ENCODE measurements at places on chromosomes 2 and 18.

- no peak for DNase-seq
Observed at GRCh38 chr2:195049372-195050031, 607.5 kb upstream of the SLC39A10 start.

DNA sequence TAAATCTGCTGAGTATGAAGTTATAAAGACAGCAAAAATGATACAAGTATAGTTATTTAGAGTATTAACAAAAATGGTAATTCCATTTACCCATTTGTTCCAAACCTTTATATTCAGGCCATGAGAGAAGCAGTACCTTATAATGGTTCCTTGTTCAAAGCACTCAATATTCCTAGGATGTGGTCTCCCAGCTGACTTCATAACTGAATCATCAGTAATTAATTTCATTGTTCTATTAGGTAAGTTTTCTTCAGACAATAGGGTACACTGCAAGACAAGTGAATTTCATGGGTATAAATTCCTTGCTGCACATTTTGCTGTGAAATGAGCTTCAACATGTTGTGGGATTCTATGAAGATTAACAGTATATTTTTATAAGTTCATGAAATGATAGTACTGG lies 550.8 kb upstream of the ZEB2 start:
- DNase-seq: no peak

GRCh38 chr18:55585920-55586561 lies 2.0 kb downstream of the TCF4 start:
- peak; percentile 51 for DNase-seq

GRCh38 chr2:238321467-238321866 lies 1.1 kb downstream of the TRAF3IP1 start:
- DNase-seq: no peak

DNA sequence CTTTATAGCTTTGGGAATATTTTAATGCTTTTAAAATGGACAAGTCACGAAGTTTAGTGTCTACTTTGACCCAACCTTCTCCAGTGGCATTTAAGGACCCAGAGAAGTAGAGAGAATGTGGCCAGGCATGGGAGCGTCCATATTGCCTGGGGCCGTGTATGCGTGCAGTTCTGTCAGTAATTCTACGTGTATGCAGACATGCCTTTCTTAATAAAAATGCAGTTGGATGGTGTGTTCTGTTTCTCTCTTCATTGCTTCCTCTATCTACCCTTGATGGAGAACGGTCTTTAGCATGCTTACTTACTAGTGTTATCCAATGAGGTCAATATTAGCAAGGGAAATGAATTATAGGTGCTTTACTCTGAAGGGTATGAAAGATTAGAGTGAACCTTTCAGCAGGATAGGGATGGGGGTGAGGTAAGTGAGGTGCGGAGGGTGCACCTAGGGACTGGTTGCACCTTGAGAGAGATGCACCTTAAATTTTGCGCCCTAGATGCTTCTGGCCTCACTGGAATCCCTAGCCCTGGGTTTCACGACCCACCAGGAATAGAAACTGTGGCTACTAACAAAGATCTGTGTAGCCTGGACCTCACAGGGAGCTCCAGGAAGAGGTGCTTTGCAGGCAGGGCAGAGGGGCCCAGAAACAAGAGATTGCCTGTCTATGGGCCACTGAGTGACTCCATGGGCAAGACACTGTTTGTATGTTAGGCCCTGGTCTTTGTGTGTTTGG lies 194.3 kb downstream of the MYCN start:
- no peak for DNase-seq

- DNase-seq: peak; percentile 11
Observed at GRCh38 chr2:36620321-36620720, 22.4 kb upstream of the FEZ2 start.

DNA sequence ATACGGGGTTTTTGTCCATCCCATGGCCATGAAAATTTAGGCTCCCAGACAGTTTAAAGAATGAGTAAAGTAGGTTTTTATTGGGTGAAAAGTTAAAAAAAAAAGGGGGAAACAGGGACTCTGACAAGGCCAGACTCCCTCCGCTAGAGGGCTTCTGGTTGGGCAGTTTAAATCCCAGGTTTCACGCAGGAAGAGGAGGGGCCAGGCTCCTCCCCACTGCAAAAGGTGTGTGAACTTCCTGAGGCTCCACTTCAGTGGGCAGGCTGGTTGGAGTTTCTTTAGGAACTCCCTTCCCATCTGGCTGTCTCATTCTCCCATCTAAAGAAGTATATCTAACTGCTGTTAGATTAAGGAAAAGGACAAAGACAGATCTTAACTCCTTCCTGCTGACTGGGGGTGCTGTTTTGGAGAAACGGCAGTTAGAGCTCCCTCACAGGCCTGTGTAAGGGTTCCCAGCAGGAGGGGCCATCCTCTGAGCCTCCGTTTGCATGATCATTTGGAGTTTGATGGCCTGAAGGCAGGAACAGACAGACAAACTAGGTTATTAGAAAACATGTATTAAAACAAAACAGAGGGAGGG lies 1160.7 kb downstream of the CNTNAP5 start:
- DNase-seq: no peak

GRCh38 chr2:30252723-30253701 lies 21.7 kb downstream of the LBH start:
- DNase-seq: peak; percentile 89

DNA sequence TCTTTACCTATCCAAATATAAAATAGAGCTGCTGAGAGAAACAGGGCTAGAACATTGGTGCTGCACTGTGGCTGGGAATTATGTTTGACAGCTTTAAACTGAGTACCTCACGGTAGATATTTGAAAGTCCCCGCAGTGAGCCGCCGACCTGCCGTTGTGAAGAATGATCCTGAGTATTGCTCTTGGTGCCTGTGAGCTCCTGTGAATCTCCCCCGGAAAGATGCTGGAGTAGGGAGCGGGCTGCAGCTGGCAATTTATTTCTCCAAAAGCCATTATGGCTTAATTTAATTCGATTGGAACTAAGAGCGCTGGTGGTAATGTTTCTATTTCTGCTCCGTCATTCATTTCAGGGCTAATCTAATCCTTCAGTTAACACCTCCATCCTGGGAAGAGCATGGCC lies 129.4 kb upstream of the TPO start:
- no peak for DNase-seq

DNA sequence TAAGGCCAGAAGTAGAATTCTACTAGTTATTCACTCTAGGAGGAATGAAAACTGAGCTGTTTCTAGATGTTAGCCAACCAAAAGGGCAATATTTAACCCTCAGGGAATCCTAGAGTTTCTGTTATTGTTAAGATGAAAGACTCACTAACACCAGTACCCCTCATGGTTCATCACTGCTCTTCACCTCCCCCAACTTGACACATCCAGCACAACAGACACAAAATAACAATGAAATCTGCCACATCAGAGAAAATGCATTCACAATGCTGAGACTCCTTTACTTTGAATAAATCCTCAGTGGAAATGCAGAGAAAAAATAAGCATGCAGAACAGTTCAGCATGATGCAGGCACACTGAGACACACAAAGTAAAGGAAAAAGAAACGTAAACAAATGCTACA lies 111.3 kb downstream of the RIF1 start:
- DNase-seq: no peak

DNA sequence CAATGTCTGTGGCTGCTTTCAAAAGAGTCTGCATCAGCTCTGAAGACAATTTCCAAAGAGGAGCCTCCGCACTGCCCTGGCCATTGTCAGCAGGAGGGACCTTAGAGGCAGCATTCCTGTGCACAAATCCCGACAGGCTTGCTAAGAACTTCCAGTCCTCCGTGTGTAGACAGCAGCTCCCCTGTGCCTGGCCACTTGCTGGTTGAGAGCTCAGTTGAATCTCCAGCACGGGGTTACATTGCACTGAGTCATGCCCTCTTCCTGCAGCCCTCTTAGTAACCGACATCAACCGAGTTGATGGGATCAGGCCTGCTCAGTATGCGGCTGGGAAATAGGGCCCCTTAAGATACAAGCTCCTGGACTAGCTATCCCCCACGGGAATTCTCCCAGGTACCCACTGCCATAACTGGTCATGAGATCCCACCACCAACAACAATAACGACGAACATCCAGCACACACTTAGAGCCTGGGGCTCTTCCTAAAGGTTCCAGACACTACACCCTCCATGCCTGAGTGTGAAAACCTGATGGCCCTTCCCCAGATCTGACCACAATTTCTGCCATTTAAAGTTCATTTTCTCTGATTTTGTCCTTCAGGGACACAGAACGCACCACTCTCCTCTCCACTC lies 12.0 kb downstream of the ATP6V1B1 start:
- DNase-seq: peak; percentile 74

GRCh38 chr2:58073751-58074150 lies 27.1 kb downstream of the VRK2 start:
- DNase-seq: no peak

DNA sequence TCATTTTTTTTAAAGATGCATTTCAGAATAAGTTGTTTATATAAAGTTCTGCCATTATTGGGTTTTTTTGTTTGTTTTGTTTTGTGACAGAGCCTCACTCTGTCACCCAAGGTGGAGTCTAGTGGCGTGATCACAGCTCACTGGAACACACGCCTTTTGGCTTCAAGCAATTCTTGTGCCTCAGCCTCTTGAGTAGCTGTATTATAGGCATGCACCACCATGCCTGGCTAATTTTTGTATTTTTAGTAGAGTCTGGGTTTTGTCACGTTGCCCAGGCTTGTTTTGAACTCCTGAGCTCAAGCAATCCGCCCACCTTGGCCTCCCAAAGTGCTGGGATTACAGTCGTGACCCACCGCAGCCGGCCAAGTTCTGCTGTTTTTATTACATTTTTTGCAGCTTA lies 72.3 kb downstream of the R3HDM1 start:
- no peak for DNase-seq

GRCh38 chr2:55003706-55004639 lies 46.3 kb downstream of the RTN4 start:
- no peak for DNase-seq

GRCh38 chr2:71811157-71811556 lies 336.5 kb downstream of the CYP26B1 start:
- no peak for DNase-seq

DNA sequence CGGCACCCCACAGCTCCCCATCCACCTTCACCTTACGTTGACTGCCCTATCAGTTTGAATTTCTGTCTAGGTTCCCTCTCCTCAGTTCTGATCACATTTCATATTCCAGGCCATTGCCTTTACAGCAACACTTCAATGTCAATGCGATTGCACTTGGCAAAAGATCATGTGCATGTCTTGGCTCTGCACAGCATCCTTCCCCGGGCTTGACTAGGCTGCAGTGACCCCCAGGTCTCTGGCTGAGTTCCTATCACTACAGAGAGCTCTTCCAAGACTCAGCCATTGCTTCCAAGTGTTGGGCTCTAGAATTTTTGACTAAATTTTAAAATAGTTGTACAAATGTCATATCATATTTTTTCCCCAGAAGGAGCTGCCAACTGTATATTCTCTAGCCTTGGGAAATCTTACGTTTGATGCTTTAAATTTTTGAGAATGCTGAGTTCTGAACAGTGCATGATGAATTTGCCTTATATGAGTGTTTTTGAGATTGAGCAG lies 103.8 kb upstream of the NEDD4L start:
- no peak for DNase-seq

DNA sequence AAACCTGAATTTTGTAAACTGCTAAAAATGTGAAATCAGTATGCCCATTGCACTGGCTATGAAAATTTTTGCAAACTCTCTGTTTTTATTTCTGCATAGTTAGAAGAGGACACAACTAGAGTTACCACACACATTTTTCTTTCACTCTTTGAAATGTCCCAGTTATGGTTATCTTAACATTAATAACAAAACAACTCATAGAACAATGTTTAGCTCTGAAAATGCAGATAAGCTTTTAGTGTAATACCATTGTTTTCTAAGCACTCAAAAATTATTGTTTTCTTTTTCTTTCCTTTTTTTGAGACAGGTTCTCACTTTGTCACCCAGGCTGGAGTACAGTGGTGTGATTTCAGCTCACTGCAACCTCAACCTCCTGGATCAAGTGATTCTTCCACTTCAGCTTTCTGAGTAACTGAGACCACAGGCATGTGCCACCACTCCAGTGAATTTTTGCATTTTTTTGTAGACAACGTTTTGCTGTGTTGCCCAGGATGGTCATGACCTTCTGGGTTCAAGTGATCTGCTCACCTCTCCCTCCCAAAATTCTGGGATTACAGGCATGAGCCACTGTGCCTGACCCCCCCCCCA lies 1204.5 kb upstream of the ZEB2 start:
- peak; percentile 29 for DNase-seq

DNA sequence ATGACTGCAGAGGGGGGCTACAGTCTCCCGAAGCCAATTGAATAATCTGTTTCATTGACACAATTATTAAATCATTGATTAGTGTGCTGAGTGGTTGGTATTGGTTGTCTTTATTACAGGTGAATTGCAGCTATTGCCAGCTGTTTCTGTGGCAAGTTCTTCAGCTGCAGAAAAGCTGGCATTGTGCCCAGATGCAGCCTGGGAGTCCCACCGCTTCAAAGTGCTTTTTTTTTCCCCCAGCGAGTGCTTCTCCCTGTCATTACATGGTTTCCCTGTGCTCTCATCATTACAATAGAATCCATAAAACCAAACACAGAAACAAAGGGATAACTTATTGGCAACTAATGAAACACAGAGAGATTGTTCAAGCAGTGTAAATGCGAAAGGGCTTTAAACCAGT lies 164.7 kb downstream of the GRB14 start:
- DNase-seq: no peak

GRCh38 chr18:78309924-78310323 lies 669.7 kb upstream of the SALL3 start:
- DNase-seq: no peak

DNA sequence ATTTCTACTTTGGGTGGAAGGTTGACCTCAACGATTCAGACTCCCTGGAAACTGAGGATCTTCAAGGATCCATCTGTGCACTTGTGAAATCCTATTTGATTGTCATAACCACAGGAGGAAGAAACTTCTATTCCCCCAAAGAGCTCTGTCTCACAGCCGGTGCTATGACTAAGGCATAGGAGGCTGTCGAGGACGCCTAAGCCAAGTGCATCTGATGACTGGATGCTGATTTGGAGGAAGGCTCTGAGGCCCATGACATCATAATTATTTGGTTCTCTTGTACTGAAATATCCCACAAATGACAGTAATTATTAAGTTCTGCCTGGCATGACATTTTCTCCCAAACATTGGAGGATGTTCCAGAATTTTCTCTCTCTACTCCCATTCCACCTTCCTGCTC lies 13.8 kb upstream of the KCNF1 start:
- DNase-seq: peak; percentile 44

GRCh38 chr2:61694312-61695274 lies 156.4 kb upstream of the XPO1 start:
- DNase-seq: peak; percentile 91

GRCh38 chr2:34204560-34204959 lies 605.5 kb upstream of the FAM98A start:
- no peak for DNase-seq

GRCh38 chr2:143121957-143122356 lies 7.3 kb upstream of the ARHGAP15 start:
- DNase-seq: no peak

DNA sequence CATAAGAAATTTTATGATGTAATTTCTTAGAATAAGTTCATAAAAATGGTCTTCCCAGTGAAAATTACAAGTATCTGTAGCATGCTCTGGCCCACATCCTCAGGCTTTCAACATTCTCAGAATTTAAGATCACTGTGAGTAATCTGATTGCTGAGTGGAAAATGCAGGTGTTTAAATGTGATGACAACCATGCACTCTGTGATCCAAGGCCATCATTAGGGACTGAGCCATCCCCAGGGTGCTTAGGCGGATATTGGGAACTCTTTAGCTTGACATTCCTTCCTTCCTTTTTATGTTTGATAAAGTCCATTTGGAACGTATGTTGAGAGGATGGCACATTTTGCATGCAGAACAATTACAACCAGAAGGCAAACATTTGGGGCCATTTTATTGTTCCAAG lies 95.5 kb downstream of the ARL4C start:
- DNase-seq: no peak
